ENCODE measurements at places on chromosomes 1 and 21.

DNA sequence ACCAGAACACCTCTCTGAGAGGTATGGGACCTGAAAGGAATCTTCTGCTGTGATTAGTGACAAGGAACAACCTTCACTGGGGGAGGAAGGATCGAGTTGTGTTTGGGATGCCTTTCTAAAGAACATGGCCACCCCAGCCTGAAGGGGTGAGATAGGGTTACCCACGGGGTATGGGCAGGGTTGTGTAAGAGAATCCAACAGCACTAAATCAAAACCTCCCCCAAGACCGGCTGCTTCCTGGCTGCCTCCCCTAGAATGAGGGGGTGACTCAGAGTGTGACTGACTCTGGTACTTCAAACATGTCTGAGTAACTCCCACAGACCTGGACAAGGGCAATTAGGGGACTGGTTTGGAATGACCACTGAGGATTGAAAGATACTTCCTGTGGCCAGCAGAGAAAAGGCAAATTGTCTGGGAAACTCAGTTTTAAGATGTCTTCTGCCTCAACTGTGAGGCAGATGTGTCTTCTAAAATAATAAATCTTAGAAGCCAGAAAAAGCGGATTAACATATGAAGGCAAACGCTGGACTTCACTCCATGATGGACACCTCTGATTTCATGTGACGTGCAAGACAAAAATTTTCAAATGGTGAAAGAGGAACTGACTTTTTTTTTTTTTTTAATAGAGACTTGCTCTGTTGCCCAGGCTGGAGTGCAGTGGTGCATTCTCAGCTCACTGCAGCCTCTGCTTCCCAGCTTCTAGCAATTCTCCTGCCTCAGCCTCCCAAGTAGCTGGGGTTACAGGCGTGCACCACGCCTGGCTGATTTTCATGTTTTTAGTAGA lies 6.7 kb upstream of the PTPN14 start:
- DNase-seq: no peak

DNA sequence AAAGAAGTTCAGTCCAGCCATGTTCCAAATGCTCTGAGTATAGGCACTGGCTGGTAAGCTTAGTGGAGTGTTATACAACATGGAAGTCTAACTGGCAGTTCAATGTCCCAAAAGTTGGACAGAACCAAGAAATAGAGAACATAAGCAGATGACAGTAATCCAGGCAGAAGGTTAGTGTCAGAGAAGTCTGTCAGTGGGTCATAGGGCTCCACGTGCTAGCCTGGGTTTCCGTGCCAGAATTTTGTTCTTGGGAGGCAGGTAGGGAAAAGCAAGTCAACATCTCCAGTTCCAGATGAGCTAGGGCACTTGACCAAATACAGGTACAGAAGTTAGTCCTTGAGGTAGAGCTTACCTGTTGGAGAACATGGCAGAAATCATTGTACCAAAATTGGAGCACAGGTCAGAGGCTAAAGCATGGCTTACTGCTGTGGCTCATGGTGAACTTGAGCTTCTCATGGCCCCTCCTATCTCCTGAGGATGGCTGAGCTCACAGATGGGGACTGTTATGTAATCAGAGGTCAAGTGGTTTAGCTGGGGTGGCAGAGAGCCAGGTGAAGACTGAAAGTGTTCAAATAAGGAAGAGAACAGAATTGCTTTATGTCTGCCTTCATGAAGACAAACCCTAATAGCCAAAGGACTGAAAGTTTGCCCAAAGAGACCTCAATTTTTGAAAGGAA lies 170.8 kb downstream of the NFIA start:
- no peak for DNase-seq

DNA sequence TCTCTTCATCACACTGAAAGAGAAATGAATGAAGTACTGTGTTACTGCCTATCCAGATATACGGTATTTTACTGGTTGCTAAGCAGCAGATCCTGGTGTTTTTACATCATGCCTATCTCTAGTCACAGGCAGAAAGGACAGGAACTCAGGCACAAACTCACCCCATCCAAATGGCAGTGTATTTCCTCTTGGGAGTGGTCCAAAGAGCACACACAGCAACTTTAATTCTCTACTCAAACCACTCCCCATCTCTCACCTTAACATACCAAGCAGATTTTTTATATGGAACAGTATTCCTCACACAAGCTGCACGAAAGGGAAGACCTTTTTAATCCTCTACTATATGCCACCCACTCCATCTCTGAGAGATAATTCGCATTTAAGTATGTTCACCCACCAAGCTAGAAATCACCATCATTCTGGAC lies 27.3 kb downstream of the EIF4G3 start:
- DNase-seq: peak; percentile 17

DNA sequence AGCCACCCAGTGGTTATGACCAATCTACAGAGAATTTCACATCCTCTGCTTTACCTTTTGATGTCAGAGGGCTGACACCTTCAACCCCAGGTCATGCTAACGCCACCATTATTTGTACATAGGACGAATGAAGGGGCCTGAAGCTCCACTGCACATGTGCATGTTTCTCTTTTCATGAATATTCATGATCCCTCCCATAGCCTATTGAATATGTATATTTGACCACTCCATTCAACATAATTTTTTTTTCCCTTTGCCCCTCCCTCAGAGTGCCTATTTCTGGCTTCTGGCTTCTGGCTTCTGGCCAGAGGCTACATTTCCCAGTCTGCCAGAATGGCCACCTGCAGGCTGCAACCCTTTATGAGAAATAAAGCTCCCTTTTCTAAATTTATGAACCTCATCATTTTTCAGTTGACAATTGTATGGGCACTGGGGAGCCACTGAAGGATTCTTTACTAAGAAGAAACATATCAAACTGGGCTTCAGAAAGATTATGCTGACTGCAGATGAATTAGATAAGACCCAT lies 406.7 kb downstream of the SIPA1L2 start:
- DNase-seq: no peak

DNA sequence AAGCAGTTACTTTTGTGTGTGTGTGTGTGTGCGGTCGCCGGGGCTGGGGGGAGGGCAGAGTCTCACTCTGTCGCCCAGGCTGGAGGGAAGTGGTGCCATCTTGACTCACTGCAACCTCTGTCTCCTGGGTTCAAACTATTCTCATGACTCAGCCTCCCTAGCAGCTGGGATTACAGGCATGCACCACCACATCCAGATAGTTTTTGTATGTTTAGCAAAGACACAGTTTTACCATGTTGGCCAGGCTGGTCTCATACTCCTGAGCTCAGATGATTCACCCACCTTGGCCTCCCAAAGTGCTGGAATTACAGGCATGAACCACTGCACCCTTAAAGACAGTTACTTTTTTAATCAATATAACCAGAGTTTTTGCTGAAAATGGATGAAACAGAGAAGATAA lies 207.0 kb downstream of the PTPRC start:
- no peak for DNase-seq

DNA sequence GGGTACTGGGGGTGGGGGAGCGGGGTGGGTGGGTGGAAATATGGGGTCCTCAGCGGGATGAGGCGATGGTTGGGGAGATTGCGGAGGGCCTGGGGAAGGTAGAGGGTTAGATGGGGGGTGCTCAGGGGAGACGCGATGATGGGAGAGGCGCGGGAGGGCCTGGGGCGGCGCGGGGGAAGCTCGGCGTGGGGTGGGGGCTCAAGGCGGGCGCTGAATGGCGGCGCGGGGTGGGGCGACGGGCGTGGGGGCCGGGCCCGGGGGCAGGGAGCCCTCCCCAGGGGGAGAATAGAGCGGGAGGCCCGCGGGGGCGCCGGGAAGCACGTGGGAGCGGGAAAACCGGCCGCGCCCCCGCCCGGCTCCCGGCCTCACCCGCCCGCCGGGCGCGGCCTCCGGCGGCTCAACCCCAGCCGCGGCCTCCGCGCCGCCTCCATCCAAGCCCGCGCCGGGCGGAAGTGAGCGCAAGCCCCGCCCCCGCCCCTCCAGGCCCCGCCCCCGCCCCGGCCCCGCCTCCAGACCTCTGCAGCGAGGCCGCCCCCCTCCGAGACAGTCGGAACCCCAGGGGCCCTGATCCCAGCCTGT lies at the start of gene FAAP20:
Gene FAAP20 (minus strand): TSS at position 454 of the 579 bp plus-strand sequence. CDS start 23 bp downstream, at position 431.
- no peak for DNase-seq

GRCh38 chr1:211648336-211648735 lies 27.1 kb downstream of the NEK2 start:
- DNase-seq: no peak

DNA sequence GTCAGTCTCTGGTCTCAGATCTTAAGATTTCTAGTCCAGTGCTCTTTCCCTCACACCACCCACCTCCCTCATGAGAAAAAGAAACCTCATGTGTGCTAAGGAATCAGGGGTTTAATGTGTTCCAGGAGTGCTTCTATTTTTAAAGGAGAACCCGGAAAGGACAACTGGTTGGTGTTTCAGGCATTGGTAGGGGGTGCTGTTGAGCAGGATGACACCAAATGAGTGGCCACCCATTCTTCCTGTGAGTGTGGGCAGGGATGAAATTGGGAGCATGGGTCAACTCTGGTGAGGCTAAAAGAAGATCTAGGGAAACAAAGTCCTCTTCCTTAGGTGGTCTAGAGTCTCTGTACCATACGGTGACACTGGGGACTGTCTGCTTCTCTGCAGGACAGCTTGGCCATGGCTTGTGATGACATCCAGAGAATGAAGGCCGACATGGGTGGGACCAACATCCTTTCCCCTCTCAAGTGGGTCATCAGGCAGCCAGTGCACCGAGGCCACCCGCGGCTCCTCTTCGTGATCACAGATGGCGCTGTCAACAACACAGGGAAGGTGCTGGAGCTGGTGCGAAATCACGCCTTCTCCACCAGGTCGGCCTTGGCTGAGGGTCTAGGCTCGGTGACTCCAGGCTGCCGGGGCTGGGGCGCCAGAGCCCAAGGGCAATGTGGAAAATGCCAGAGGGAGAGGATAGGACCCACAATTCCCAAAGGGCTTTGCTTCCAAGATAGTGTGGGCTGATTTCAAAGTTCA lies 39.3 kb downstream of the VWA5B1 start:
- no peak for DNase-seq

GRCh38 chr1:164803366-164803765 lies 244.4 kb downstream of the PBX1 start:
- no peak for DNase-seq

GRCh38 chr1:232578651-232579195 lies 51.2 kb downstream of the SIPA1L2 start:
- DNase-seq: no peak

DNA sequence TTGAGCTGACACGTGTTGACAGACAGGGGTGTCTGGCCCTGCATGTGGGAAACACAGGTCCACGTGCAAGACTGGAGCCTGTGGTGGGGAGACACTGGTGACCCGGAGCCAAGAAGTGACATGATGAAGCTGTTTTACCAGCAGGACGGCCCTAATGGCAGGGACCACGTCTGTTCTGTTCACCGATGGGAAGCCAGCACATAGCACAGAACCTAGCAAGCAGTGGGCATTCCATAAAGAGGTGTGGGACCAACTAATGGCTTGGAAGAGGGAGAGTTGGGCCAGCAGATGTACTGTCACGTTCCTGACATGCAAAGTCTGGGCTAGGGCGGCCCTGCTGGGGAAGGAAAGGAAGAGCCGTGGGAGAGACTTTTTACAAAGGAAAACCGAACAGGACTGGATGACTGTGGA lies 15.3 kb downstream of the NAV1 start:
- DNase-seq: no peak

- DNase-seq: no peak
These were observed 246.1 kb downstream of the FMN2 start for GRCh38 chr1:240337781-240338180.

- DNase-seq: no peak
These were observed 125.1 kb downstream of the PRRX1 start for GRCh38 chr1:170789063-170789462.

DNA sequence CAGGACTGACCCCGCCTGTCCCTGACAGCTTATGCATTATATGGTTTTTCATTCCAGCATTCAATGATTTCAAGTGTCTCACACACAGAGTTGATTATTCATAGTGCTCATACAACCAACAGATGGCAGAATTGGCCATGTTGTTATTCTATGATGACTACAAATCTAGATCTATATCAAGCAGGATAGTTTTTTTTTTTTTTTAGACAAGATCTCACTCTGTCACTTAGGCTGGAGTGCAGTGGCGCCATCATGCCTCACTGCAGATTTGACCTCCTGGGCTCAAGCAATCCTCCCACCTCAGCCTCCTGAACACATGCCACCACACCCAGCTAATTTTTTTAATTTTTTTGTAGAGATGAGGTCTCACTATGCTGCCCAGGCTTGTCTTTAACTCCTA lies 40.1 kb upstream of the LRRC8D start:
- DNase-seq: no peak

DNA sequence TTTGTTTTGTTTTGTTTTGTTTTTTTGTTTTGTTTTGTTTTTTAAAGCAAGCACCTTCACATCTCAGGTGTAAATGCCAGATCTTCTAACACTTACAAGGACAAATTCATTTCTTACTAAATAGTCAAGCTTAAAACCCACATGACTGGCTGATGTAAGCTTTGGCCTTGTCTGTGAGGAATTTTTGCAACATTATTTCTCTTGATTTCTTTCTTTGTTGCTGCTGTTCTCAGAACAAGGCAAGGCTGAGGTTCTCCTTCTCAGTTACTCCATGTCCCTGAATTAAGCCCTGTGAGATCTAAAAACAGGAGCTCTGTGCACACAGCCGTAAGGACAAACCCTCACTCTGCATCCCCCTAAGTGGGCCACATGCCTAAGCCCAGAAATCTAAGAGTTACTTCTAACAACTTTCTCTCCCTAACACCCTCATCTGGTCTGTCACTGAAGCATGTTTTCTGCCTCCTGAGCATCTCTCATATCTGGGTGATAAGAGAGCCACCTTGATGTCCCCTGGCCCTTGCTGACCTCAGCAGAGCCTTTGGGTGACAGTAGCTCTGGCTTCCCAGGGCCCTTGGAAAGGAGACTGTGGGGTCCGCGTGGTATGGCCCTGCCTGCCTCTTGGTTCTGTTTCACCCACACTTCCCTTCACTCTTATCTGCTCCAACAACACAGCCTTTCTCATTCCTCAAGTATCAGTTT lies 81.2 kb upstream of the HOOK1 start:
- no peak for DNase-seq

- DNase-seq: no peak
These were observed 30.4 kb downstream of the ARID4B start for GRCh38 chr1:235297579-235297978.

GRCh38 chr1:69523461-69523860 lies 44.3 kb upstream of the LRRC7 start:
- no peak for DNase-seq

DNA sequence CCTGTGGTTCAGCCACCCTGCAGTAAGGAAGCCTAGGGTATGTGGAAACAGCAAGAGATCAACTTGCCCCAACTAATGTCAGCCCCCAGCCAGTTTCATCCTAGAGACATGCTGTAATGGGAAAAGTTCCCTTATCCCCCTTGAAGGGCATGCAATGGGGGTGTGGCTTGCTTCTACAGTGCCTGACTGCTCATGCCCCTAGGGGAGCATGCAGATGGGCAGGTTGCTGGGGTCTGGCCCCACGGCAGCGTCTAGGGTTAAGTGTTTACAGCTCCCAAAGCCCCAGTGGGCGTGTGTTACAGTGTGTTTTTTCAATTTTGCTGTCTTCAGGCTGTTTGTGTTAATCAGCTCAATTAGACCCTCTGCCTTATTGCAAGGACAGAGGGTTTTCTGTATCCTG lies 1105.9 kb downstream of the AMY1C start:
- DNase-seq: no peak

Data from cerebellar nuclear complex (tissue), 1 donor.